ENCODE measurements at places on chromosomes 4 and X.

- no peak for DNase-seq
These were observed 70.2 kb downstream of the CXXC4 start for GRCh38 chr4:104424475-104424941.

DNA sequence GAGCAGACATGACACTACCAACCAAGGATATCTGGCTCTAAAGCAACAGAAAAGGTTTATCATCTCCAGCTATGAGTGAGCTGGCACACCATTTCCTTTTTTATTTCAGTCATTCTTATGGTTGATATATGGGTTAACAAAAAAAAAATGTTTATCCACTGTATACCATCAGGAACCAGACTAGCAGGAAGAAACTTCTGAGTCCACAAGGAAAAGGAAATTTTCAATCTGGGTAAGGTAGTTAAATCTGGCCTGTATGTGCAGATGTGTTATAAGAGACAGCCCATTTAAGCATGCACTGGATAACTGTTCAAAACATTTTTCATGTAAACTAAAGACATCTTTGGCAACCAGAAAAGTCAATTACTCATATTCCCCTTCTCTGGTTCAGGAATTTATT is 35.0 kb downstream of the AMMECR1 start:
- no peak for DNase-seq

DNA sequence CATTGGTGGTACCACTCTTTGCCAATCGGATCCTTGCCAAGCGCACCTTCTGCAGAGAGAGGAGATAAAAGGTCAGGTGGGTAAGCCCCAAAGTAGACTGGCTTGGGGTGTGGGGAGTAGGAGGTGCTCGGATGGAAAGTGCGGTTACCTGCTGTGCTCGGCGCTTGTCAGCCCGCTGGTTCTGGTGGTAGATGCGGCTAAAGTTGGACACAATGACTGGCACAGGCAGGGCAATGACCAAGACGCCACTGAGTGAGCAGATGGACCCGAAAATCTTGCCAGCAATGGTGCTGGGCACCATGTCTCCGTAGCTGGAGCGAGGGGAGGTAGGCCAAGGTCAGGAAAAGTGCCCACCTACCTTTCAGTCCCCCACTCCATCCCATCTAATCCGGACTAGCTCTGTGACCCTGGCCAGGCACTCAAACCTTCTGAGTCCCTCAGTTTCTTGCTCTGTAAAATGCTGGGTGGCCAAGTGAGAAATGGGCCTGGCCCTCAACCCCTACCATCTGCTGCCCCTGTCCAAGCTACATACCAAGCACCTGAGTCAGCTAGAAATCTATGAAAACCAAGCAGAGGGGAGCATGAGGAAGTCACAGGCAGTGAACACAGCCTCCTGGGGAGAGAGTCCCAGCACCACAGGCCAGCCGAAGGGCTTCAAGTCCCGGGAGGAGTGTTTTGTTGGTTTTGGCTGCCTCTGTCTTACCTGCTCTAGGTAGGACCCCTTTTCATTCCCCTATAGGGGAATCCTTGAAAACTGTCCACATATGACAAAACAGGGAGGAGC is 4.7 kb downstream of the KCND1 start:
- no peak for DNase-seq

- peak; percentile 4 for DNase-seq
These were observed 551 bp downstream of the NPNT start for GRCh38 chr4:105895583-105896460.

DNA sequence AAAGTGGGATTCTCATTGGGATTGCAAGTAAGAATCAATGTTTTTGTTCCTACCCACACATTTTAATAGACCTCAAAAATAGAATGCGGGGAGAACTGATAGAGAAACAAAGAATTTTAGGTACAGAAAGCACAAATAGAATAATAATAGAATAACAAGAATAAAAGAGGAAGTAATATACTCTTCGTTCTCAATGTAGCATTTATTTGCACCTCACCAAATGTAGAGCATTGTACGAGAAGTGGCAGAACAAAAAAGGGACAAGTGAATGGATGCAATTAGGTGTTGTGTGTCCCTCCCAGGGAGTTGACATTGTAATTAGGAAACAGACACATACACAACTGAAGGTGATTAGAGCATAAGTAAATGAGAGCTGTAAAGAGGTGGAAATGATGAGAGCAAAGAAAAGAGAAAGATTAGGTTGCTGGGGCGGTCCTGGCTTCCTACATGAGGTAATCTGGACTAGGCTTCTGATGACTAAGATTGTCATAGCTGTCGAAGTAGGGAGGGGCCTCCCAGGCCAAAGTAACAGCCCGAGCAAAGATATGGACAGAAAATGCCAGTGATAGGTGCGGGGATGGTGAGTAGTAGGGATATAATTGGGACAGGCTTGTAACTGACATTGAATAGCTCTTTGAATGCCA is 10.4 kb downstream of the RAB9A start:
- DNase-seq = no peak

DNA sequence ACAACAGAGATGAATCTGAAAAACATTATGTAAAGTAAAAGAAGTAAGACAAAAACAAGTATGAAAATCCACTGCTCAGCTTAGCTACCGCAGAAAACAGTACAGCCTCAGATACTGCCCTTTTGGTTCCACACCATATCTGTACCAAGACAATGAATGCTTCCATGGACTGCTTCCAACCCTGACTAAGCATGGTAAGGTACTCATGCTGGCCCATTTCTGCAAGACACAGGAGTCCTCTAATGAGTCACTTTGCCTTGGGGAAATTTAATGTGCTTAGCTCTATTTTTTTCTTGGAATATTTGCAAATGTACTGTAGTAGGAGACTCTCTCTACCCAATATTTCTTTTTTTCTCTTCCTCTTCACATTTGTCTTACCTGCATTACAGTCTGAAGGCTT is 931.7 kb upstream of the HS3ST1 start:
- no peak for DNase-seq

GRCh38 chr4:113593400-113594230 is 167.9 kb downstream of the CAMK2D start:
- no peak for DNase-seq

Measured in activated gamma-delta T cell (primary cell).